ENCODE measurements at places on chromosomes 1 and 21. TPM values are rescaled to one million over a fixed set of nuclear protein-coding genes. Genes with fewer than 3 reads are reported as not detected.

DNA sequence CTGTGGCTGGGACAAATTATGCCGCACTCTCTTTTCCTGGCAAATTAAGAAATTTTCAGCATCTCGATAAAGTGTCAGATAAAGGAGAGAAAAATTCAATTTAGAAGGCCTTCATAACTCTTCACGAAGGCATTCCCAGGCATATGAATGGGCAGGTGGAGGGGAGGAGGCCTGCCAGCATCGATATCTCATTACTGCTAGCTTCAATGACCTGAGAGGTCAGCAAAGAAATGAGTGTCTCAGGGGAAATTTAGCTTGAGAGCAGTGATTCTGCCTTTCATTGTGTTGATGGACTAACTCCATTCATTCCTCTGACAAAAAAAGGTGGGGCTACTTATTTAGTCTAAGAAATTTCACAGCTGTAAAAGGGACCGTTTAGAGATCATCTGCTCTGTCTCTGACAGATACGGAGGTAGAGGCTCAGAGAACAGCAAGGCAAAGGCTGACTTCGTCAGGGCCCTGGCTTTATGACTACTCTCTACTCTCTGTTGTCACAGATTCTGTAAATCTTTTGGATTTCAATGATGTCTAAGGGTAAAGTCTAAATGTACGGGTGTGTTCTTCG, 212.0 kb upstream of the BEND5 start:
- H3K36me3 ChIP-seq: no peaks in the 10 kb centered on the region
- no peaks in the 10 kb centered on the region for H3K4me1 ChIP-seq
- DNase-seq: no peak
- no peaks in the 10 kb centered on the region for H3K27me3 ChIP-seq

Gene AMPD1
- not detected for total RNA-seq

- no peaks in the 10 kb centered on the region for H3K27me3 ChIP-seq
- no peak for DNase-seq
- H3K4me3 ChIP-seq: no peak overlapping the region
- peaks cover 2% of the 10 kb centered on the region for H3K36me3 ChIP-seq
Observed at GRCh38 chr1:183569801-183570200, 20.5 kb downstream of the NCF2 start.

DNA sequence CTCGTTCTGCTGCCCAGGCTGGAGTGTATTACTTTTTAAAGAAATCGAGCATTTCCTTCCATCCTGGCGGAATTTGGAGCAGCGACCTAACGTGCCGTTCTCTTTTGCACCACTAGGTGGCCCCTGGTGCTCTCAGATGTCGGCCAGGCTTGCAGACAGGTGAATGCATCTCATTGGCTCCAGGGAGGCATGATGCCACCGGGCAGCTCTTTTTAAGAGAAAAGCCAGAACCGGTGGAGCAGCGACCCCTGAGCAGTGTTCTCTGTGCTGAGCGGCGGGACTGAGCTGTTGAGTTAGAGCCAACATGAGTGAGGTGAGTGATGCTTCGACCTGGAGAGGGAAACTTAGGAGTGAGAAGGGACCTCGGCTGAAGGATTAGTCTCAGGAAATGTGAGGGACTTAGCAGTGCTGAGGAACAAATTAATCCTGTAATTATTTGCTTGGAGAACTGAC, at the start of gene PCP4:
Gene PCP4, plus strand, starts transcription at position 241 of the 453 bp plus-strand sequence. Its CDS starts 64 bp downstream, at position 305.
- peaks cover 3% of the 10 kb centered on the region for H3K4me1 ChIP-seq
- no peaks in the 10 kb centered on the region for H3K36me3 ChIP-seq
- no peak within 1 kb of the TSS for H3K4me3 ChIP-seq

DNA sequence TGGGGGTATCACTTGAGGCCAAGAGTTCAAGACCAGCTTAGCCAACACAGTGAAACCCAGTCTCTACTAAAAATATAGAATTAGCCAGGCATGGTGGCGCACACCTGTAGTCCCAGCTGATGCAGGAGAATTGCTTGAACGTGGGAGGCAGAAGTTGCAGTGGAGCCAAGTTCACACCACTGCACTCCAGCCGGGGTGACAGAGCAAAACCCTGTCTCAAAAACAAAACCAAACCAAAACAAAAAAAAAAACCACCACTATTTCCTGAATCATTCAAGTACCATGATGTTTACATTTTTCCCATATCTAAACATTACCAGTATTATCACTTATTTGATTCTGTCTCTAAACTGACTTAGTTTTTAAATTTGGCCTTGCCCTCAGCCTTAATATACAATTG, 29.5 kb downstream of the TUT4 start:
- H3K27me3 ChIP-seq: no peaks in the 10 kb centered on the region
- no peak for DNase-seq
- peaks cover 5% of the 10 kb centered on the region for H3K36me3 ChIP-seq
- H3K27ac ChIP-seq: no peak overlapping the region
- peaks cover 14% of the 10 kb centered on the region for H3K4me1 ChIP-seq
